Left forelimb (tissue), 1 donor: ENCODE measurements at places on chromosomes 6 and 20.
A peak's percentile ranks its signal among the peaks of the same experiment; 100 is the strongest.

DNA sequence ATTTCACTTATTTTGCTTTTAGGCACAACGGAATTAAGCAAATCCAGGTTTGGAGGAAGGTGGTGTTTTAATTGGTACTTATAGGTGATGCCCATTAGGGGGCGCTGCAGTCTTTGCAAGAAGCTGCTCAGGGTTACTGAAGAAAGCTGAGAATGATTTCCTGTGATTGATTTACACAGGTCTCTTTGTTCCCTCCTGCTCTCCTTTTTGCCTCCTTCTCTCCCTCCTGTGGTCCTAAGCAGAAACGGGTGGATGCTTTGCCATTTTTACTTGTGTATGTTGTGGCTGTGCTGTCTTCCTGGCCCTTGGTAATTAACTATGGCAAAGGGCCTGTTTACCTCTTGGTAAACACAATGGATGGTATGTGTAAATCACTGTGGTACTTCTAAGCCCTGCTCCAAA, 97.8 kb downstream of the ANKS1A start:
- peak; percentile 69 for DNase-seq

- no peak for DNase-seq
Measured at GRCh38 chr20:6863355-6863754, 95.9 kb downstream of the BMP2 start.

DNA sequence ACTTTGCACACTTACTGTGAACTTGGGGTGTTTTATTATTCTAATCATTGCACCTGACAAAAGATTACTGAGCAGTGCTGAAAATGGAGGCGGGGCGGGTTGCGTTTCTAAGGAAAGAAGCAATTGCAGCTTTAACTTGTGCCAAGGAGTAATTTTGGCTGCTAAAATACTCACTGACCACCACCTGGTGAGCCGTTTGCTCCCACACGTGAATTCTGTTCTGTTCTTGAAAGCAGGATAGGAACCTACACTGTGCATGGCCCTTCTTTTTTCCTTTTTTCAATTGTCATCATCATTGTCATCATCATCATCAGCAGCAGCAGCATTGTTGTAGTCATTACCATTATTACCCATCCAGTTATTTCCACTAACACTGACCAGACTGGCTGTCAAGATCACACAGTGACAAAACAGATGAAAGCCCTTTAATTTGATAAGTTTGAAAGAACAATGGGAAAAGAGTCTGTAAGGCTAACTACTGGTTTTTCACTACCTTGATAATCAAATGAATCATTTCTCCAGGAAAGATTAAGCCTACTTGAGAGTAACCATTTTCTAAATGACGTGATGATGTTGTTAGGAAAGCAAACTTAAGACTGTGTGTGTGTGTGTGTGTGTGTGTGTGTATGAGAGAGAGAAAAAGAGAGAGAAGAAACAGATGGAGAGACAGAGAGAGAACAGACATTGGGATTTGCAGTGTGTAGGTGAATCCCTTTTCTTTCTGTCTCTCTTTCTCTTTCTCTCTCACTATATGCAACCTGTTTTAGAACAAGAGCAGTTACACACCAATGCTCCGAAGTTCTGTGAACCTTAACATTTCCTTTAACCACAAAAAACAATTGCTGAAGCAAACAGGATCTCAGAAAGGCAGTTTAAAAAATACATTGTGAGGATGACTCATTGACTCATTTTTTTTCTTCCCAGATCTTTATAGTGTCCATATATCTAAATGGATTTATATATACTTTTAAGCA, 3.8 kb downstream of the RIPOR2 start:
- no peak for DNase-seq

DNA sequence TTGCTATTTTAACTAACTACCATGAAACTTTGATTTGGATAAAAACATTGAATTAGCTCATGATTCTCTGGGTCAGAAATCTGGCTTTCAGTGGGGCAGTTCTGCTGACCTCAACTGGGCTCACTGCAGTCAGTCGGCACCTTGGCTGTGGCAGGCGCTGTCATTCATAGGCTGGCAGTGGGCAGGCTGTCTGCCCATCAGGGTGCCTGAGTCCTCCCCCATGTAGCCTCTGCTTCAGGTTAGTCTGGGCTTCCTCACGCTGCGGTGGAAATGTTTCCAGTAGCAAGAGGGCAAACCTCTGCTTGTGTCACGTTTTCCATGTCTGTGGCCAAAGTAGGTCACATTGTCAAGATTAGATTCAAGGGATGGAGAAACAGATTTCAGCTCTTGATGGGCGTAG, 251.0 kb upstream of the TCF21 start:
- DNase-seq, result no peak

- no peak for DNase-seq
Measured at GRCh38 chr6:13615792-13616120, 621 bp downstream of the NOL7 start.

- DNase-seq, result no peak
Measured at GRCh38 chr20:56391037-56391436, 978 bp downstream of the AURKA start.

GRCh38 chr20:57928181-57928967, 218.6 kb upstream of the PMEPA1 start:
- DNase-seq, result no peak

DNA sequence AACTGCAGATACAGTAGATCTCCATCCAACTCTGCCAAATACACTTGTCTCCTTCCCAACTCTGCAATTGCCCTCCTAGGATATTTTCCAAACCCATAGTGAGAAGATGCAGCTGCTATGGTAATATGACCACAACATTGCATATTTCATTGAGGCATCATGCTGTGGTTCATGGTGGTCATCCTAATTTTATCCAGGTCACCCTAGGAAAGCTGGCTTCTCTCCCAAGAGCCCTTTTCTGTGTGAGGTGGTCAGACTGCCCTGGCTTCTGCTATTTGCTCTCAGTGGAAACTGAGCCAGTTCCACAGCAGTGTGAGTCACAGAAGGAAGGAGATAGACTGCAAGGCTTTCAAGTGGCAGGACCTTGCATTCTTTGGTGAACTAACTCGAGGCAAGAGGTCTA, 5.5 kb downstream of the OGFRL1 start:
- no peak for DNase-seq

DNA sequence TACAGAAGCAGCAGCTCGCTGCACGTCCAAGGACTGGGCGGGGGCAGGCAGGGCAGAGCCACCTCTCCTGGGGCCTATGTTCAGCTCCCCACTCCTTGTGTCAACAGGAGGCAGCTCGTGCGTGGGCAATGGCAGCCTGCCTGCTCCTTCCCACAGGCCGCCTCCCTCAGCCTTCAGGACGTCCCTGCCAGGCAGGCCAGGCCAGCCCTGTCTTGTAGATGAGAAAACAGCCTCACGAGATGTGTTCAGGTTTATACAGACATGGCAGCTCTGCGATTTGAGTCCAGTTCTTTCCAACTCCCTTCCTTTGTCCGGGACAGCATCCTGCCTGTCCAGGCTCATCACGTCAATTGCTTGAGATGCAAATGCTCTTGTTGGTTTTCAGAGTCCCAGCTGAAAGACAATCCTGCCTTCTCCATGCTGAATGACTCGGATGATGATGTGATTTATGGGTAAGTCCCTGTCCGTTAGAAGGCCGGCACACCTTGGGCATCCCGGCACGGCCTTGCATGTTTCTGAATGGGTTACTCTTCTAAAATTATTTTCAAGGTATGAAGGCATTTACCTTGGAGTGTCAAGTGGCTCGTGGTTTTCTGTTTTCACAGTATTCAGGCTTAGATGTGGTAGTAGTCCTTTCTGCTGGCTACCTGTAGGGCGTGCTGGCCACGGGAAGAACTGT, 13.5 kb downstream of the DYNLT1 start:
- DNase-seq, result no peak

GRCh38 chr6:82442061-82442719, 78.6 kb downstream of the TPBG start:
- no peak for DNase-seq

GRCh38 chr20:24950836-24951525, 1.9 kb downstream of the CST7 start:
- DNase-seq, result peak; percentile 49

GRCh38 chr20:37822141-37822601, 80.8 kb upstream of the VSTM2L start:
- DNase-seq, result no peak

DNA sequence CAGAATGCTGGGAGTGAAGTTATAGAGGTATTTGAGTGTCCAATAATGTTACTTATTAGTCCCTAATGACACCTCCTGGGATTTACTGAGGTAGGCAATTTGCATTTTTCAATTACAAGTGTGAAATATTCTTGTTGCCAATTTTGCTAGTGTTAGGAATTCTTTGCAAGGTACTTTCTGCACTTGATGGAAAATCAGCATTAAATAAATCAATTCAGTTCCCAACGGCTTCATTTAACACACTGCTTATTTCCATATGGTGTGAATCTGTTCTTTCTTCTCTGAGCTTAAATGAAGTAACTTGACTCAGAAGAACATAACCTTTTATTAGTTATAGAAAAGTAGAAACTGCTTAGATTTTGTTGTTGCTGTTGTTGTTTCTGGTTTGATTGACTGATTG, 21.2 kb downstream of the CCN2 start:
- no peak for DNase-seq

DNA sequence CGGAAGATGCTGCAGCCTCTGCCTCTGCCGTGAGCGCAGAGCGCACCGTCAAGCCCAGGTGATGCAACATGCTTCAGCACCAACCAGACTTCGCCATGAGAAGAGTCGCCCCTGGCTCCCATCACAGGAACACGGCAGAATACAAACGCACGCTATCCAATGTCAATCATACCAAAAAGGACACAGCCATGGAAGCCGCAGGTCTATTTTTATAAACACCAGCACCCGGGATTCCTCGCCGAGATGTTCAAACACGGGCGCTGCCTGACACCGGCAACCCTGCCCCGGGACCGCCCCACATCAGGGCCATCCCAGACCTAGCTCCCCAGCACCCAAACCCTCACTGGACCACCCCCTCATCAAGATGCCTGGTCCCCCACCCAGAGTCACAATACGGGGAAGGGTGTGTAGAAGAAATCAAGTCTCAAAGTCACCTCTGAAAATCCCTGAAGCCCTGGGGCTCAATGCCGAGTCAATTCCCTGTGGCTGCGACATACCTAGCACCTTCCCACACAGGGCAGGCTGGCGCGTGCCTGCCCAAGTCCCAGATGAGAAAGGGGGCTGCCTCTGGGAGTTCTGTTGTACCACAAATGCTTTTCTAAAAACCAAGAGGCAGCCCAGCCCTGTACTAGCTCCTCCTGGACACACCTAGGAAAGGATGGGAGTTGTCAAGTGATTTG, 17.9 kb downstream of the TAF4 start:
- DNase-seq, result no peak

DNA sequence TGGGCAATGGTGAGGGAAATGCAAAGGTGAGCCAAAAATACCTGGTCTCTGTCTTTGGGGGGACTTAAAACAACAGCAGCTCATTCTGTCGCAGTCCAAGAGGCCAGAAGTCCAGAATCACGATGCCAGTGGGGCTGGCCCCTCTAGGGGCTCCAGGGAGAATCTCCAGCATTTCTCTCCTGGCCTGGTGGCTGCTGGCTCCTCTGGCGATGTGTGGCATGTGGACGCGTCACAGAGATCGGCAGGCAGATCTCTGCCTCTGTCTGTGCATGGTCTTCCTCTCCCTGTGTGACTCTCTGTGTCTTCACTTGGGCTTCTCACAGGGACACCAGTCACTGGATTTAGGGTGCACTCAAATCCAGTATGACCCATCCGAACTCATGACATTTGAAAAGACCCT, 14.0 kb upstream of the PMEPA1 start:
- no peak for DNase-seq

DNA sequence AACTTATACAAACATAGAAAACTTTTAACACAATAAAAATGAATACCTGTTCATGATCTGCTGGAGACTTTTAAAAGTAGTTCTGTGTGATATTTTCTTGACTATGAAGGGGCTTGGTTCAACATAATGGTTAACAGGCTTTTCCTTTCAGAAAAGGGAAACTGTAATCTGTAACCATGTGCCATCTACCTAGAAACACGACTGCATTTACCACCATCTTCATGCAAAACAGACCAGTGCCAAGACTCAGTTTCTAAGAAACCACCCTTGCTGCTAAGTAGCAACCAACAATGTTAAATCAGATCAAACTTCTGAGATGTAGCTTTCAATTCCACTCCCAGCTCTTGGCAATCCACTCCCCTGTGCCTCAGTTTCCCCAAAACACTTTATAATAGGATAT, 15.7 kb downstream of the STAU1 start:
- DNase-seq, result no peak
